Stimulated activated naive B cell treated with anti-CD40 and anti-IgM and Interleukin-4, amounts not matched to agents 10 μg/mL and 1 μg/mL and 100 μg/mL, for 72 hours (primary cell): ENCODE measurements at places on chromosomes 1 and 21.

GRCh38 chr1:231838521-231838920 lies 211.9 kb downstream of the DISC1 start:
- no peaks in the 10 kb centered on the region for H3K27me3 ChIP-seq
- no peak overlapping the region for H3K27ac ChIP-seq
- peaks cover 5% of the 10 kb centered on the region for H3K4me1 ChIP-seq
- DNase-seq = no peak
- no peaks in the 10 kb centered on the region for H3K36me3 ChIP-seq
- no peak overlapping the region for H3K4me3 ChIP-seq

DNA sequence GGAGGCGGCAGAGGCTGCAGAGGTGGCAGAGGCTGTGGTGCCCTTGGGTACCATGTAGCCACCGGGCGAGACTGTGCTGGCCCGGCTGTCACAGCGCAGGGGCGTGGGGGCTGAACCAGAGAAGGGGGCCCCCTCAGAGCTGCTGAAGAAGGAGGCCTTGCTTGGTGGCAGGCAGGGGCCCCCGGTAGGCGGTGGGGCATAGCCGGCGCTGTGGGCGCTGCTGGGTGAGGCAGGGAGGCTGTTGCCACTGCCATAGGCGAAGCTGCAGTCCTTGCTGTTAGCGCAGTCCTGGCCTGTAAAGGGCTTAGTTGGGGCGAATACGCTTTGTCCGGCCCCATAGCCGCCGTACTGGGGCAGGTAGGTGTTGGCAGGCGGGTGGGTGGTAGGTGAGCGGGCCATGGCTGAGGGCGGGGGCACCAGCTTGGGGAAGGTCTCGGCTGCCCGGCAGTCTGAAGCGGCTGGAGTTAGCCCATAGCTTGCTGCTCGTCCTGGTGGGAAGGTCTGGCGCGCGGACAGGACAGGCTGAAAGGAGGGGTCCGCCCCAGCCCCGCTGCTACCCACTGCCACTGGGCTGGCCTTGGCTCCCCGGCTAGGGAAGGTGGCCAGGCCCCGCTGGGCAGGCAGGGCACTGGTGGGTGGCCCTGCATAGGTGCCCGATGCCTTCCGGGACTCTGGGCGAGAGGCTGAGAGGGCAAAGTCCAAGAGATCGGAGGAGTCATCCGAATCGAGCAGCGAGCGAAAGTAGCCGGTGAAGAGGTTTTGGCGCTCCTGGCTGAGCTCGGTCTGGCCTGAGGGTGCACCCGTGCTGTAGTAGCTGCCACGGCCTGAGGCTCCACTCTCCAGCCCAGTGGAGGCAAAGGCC lies 54.9 kb downstream of the AHDC1 start:
- H3K27me3 ChIP-seq = no peaks in the 10 kb centered on the region
- DNase-seq = no peak
- H3K36me3 ChIP-seq = peaks cover 19% of the 10 kb centered on the region
- H3K27ac ChIP-seq = no peak overlapping the region
- H3K4me1 ChIP-seq = peaks cover 8% of the 10 kb centered on the region

GRCh38 chr1:30847358-30847972 lies 61.1 kb downstream of the SDC3 start:
- H3K36me3 ChIP-seq = no peaks in the 10 kb centered on the region
- DNase-seq = no peak
- H3K4me3 ChIP-seq = no peak overlapping the region
- no peak overlapping the region for H3K27ac ChIP-seq

DNA sequence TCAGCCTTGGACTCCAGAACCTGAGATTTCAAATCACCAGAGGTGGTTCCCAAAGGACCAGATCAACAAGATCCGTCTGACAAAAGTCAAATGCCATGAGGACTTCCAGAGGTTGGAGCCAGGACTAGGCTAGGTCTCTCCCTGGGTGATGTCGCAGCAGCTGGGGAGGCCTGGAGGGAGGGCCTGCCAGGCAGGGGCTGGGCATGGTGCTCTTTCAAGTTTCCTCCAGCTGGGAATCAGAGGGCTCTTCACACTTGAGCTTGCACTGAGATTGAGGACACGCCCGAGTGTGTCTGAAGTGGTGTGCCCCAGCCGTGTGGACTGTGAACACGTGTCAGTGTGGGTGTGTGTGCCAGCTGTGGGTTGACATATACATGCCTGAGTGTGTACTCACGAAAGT lies 21.3 kb upstream of the RSPO1 start:
- no peak overlapping the region for H3K4me3 ChIP-seq
- no peak overlapping the region for H3K27ac ChIP-seq
- H3K36me3 ChIP-seq = no peaks in the 10 kb centered on the region

- DNase-seq = no peak
- H3K4me1 ChIP-seq = no peaks in the 10 kb centered on the region
- H3K27me3 ChIP-seq = peaks cover 54% of the 10 kb centered on the region
- H3K4me3 ChIP-seq = no peak overlapping the region
- H3K36me3 ChIP-seq = no peaks in the 10 kb centered on the region
- no peak overlapping the region for H3K27ac ChIP-seq
Measured at GRCh38 chr1:183263886-183264602, 78.0 kb downstream of the LAMC2 start.

GRCh38 chr1:167474191-167474641 lies 44.1 kb downstream of the CD247 start:
- DNase-seq = no peak
- no peaks in the 10 kb centered on the region for H3K36me3 ChIP-seq
- H3K4me3 ChIP-seq = no peak overlapping the region
- H3K27ac ChIP-seq = no peak overlapping the region

DNA sequence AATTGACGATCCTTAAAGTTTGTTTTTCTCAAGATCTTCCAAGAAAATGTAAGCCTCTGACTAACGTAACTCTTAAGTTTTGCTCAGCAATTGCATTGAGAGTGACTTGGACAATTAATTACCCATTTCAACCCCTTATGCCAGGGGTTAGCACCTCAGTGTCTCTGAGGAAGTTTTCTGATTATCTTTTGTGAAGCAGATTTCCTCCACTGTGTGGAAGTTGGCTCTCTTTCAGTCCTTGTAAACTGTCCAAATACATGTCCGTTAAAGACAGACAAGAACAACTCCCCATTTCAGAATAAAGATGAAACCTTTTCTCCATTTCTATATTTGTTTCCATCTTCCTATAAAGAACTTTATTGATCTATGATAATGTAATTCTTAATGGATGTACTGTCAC lies 296.4 kb upstream of the FMN2 start:
- H3K27me3 ChIP-seq = peaks cover 6% of the 10 kb centered on the region
- H3K4me1 ChIP-seq = no peaks in the 10 kb centered on the region
- no peak overlapping the region for H3K4me3 ChIP-seq
- H3K27ac ChIP-seq = no peak overlapping the region
- DNase-seq = no peak
- no peaks in the 10 kb centered on the region for H3K36me3 ChIP-seq

DNA sequence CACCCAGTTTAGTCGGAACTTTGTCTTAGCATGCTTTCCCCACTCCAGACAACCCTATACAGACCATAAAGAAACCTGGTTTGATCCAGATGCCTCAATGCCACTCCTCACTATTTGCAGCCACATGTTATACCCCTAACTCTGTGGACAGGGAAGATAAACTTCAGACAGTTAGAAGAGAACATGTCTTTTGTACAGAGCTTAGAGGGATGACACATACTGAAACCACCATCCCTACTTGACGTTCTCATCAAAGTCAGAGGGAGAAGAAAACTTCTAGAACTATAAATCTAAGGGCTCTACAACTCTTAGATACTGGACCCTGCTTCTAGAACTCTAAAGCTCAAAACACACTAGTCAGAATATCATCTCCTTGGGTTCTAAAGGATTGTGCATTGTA lies 3.7 kb downstream of the SYT6 start:
- DNase-seq = no peak
- H3K4me1 ChIP-seq = peaks cover 15% of the 10 kb centered on the region
- H3K36me3 ChIP-seq = no peaks in the 10 kb centered on the region
- no peak overlapping the region for H3K4me3 ChIP-seq

GRCh38 chr1:233480198-233480597 lies 133.7 kb upstream of the KCNK1 start:
- H3K27me3 ChIP-seq = peaks cover 22% of the 10 kb centered on the region
- no peak overlapping the region for H3K27ac ChIP-seq
- H3K36me3 ChIP-seq = no peaks in the 10 kb centered on the region
- no peak for DNase-seq

DNA sequence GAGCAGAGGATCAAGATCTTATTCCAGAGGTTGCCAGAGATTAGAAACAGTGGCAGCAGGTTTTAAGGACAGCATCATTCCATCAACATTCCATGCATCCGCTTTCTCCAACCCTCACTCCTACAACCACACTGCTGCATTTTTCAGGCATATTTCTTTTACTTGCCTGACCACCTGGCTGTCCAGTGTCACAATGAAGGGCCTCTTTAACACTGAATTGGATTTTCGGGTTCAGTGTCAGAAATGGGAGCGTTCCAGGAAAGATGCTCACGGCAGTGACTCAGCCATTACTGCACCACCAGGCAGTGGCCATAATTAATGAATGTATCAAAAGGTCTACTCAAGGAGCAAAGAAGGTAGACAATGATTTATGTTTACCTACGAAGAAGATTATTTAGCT lies 200.4 kb upstream of the ESRRG start:
- H3K4me3 ChIP-seq = no peak overlapping the region
- no peaks in the 10 kb centered on the region for H3K4me1 ChIP-seq
- no peaks in the 10 kb centered on the region for H3K27me3 ChIP-seq
- no peaks in the 10 kb centered on the region for H3K36me3 ChIP-seq
- H3K27ac ChIP-seq = no peak overlapping the region

GRCh38 chr1:167423684-167424619 lies 94.4 kb downstream of the CD247 start:
- no peak overlapping the region for H3K4me3 ChIP-seq
- peaks cover 15% of the 10 kb centered on the region for H3K36me3 ChIP-seq
- no peak overlapping the region for H3K27ac ChIP-seq

GRCh38 chr1:175417316-175417715 lies 224.7 kb upstream of the KIAA0040 start:
- no peak overlapping the region for H3K27ac ChIP-seq
- peaks cover 2% of the 10 kb centered on the region for H3K36me3 ChIP-seq
- H3K4me1 ChIP-seq = peaks cover 7% of the 10 kb centered on the region
- peaks cover 27% of the 10 kb centered on the region for H3K27me3 ChIP-seq
- no peak overlapping the region for H3K4me3 ChIP-seq
- DNase-seq = no peak

DNA sequence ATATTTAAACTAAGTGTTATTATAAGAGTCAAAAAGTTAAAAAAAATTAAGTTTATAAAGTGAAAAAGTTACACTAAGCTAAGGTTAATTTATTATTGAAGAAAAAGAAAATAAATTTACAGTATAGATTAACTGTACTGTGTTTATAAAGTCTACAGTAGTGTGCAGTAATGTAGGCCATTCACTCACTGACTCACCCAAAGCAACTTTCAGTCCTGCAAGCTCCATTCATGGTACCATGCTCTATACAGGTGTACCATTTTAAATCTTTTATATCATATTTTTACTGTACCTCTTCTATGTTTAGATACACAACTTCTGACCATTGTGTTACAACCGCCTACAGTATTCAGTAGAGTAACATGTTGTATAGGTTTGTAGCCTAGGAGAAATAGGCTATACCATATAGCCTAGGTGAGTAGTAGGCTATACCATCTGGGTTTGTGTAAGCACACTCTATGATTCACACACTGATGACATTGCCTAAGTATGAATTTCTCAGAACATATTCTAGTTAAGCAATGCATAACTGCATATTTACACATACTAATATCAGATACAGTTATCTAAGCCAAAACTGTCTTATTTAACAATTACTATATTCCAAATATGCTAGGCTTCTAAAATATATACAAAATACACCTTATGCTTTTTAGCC lies 80.6 kb upstream of the GFI1 start:
- no peaks in the 10 kb centered on the region for H3K4me1 ChIP-seq
- no peak overlapping the region for H3K27ac ChIP-seq
- H3K27me3 ChIP-seq = no peaks in the 10 kb centered on the region
- H3K36me3 ChIP-seq = no peaks in the 10 kb centered on the region
- H3K4me3 ChIP-seq = no peak overlapping the region
- DNase-seq = no peak

- H3K27me3 ChIP-seq = peaks cover 4% of the 10 kb centered on the region
- no peak overlapping the region for H3K4me3 ChIP-seq
- H3K4me1 ChIP-seq = peaks cover 39% of the 10 kb centered on the region
- H3K36me3 ChIP-seq = peaks cover 88% of the 10 kb centered on the region
- peak overlapping the region; percentile 1 for H3K27ac ChIP-seq
- DNase-seq = no peak
Measured at GRCh38 chr1:109918671-109919070, 8.0 kb downstream of the CSF1 start.

GRCh38 chr1:97938285-97938642 lies 17.4 kb upstream of the DPYD start:
- H3K4me1 ChIP-seq = peaks cover 2% of the 10 kb centered on the region
- no peak overlapping the region for H3K4me3 ChIP-seq
- DNase-seq = no peak

- no peak overlapping the region for H3K4me3 ChIP-seq
- no peak for DNase-seq
- H3K36me3 ChIP-seq = peaks cover 16% of the 10 kb centered on the region
- no peaks in the 10 kb centered on the region for H3K27me3 ChIP-seq
- no peaks in the 10 kb centered on the region for H3K4me1 ChIP-seq
- no peak overlapping the region for H3K27ac ChIP-seq
Measured at GRCh38 chr1:100511773-100512172, 26.2 kb upstream of the GPR88 start.

DNA sequence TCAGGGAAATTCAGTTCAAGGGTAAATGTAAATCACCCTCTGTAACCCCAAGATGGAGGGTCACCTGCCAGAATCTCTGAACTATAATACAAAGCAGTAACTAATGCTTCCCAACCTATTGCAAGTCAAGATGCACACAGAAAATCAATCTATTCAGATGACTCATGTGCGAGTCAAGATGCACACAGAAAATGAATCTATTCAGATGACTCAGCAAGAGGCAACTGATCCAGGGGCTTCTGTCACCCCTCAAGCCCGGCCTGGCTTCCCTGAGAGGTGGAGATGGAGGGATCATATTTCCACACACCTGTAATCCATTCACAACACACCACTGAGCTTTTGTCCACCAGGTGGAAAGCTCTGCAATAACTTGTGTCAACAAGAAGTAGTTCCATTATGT lies 17.4 kb upstream of the HIVEP3 start:
- peaks cover 3% of the 10 kb centered on the region for H3K36me3 ChIP-seq
- peaks cover 21% of the 10 kb centered on the region for H3K27me3 ChIP-seq
- H3K4me3 ChIP-seq = no peak overlapping the region
- H3K27ac ChIP-seq = no peak overlapping the region

- peak within 1 kb of the TSS; percentile 73 for H3K4me3 ChIP-seq
- no peak within 1 kb of the TSS for H3K27ac ChIP-seq
- peaks cover 21% of the 10 kb centered on the region for H3K4me1 ChIP-seq
- peak; percentile 9 for DNase-seq
- H3K36me3 ChIP-seq = no peaks in the 10 kb centered on the region
Measured at GRCh38 chr1:77281491-77282186, at the start of gene AK5. TSS of gene AK5 (plus strand) at chr1:77282019. CDS start at chr1:77282314, 295 bp downstream.

DNA sequence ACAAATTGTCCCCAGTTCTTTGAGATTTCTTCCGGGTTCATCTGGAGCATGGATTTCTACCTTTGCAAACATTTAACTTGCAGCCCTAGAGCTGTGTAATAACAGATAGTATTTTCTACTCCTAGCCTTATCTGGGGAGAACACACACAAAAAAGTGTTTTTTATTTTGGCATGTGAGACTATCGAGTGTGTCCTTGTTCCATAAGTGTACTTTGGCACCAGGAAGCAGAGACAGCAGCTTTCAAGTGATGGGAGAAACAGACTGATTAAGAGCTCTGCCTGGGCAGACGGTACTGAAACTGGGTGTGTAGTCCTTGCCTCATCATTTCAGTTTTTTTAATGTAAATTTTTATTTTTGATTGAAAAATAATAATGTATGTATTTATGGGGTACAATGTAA lies 297.4 kb downstream of the ST6GALNAC3 start:
- H3K27ac ChIP-seq = no peak overlapping the region
- no peak for DNase-seq
- no peaks in the 10 kb centered on the region for H3K27me3 ChIP-seq
- H3K4me3 ChIP-seq = no peak overlapping the region
- H3K4me1 ChIP-seq = peaks cover 9% of the 10 kb centered on the region
